ENCODE measurements at places on chromosomes 6 and 20. TPM values are rescaled to one million over a fixed set of nuclear protein-coding genes. Genes with fewer than 3 reads are reported as not detected.

The DEFB119 gene
- not detected for total RNA-seq

The DEFB129 gene
- not detected for total RNA-seq

The GHRH gene
- total RNA-seq, result not detected

The TRAPPC3L gene
- under 0.01 TPM for total RNA-seq

GRCh38 chr6:4790158-4790899 lies 14.1 kb downstream of the CDYL start:
- DNase-seq, result no peak

GRCh38 chr6:166864333-166864732 lies 92.0 kb downstream of the RNASET2 start:
- DNase-seq, result no peak

GRCh38 chr6:129317931-129318820 lies 391.8 kb downstream of the ARHGAP18 start:
- peak; percentile 39 for DNase-seq

GRCh38 chr6:45590696-45591184 lies 213.0 kb upstream of the SUPT3H start:
- DNase-seq, result no peak

DNA sequence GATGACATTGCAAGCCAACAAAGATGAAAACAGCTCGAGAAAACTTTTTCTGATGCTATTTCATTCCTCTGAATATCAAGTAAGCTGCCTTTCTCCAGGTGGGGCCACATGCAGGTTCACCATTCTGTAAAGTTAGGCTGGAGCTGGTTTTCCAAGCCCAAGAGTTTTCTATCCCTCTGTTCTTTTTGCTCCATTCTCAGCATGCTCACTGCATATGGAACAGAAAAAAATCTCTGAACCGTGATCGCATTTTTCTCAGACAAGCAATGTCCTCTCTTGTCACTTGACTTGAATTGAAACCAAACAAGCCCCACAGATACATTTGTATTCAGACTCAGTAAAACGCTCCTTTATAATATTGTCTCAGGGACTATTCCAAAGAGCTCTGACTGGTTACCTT lies 451.6 kb downstream of the FRK start:
- no peak for DNase-seq

- DNase-seq, result no peak
Observed at GRCh38 chr20:53826597-53827291, 233.1 kb upstream of the ZNF217 start.

All from dermis microvascular lymphatic vessel endothelial cell (primary cell).